Stimulated activated CD4-positive, alpha-beta T cell treated with anti-CD3 and anti-CD28 coated beads, Interleukin-12 subunit alpha, Interleukin-12 subunit beta, amount 100 ng/mL, for 4 hours (primary cell): ENCODE measurements at places on chromosomes 2 and 18.

GRCh38 chr2:20214566-20215182, 10.3 kb downstream of the SDC1 start:
- DNase-seq = no peak

GRCh38 chr2:42249887-42250286, 80.7 kb downstream of the EML4 start:
- DNase-seq = no peak

DNA sequence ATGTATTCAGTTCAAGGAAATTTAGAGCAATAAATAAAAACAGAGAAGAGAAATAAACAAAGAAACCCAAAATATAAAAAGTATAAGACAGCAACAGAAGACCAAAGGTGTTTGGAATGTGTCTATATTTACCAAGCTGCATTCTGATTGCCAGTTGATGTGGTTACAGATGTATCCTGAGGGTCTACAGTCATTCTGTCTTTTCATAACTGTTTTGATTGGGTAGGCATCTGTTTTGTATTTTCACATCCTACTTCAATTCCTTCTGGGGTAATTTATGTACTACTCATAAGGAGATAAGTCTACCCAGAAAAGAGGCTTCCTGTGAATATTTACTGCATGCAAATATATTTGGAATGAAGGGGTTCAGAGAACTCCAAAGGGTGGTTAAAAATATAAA, 596.8 kb upstream of the GCFC2 start:
- DNase-seq = no peak

- DNase-seq = no peak
Observed at GRCh38 chr2:21033237-21034155, 10.4 kb downstream of the APOB start.

- no peak for DNase-seq
Observed at GRCh38 chr2:32068-32467, 14.2 kb downstream of the FAM110C start.

- DNase-seq = no peak
Observed at GRCh38 chr18:1665079-1665478, 760.4 kb downstream of the ADCYAP1 start.

GRCh38 chr18:5380586-5380985, 85.1 kb upstream of the ZBTB14 start:
- no peak for DNase-seq
